ENCODE measurements at places on chromosomes 3 and 15.

DNA sequence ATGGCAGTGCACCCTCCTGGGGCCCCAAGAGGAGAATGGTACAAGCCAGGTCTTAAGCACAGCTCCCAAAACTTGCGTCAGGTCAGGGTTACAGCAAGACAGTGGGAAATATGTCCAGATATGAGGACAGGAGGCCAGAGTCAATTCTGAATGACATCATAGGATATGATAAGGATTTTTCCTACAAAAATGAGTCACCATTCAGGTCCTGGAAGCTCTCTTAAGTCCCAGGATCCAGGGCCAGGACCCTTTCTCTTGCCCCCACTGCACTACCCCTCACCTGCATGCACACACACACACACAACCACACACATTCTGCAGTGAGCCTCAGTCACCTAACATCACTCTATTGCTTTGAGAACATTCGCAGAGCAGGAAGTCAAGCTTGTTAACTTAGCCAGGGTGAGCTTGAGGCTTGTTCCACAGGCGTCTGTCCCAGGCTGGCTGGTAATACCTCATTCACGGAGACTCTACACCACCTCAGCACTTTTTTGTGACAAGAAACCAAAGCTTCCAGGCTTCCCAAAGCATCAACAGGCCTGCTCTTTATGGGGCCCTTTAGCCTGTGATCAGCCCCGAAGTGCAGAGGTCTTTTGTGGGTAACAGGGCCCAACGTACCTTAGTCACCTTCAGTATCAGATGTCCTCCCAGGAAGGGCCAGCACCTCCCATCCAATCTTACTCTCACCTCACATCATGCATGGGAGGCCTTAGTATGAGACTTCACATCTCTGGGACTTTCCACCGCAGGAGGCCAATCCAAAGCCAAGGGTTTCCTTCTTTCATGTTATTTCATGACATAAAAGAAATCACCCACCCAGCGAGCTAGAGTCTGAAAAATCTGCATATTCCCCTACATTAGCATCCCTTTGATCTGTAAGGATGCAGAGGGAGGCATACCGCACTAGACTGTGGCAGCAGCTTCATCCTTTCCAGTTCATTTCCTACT, 74.0 kb upstream of the LIPC start:
- no peak for DNase-seq
- no peak overlapping the region for H3K27ac ChIP-seq
- no peaks in the 10 kb centered on the region for H3K27me3 ChIP-seq
- H3K4me3 ChIP-seq, result no peak overlapping the region

DNA sequence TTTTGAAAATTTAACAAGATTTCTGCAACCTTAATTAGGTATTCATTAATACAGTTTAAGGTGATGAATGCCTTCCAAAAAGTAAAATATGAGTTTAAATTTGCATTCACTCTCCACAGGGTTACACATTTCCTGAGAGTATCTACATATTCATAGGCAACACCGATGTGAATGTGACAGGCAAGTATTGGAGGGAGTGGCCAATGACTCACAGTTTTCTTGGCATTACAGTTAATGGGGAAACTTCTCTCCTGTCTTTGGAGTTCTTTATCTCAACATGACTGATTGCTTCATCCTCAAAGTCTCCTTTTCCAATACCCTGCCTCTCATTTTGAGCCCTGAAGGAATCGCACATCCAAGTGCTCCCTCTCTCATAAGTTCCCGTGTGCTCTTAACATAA, 181.9 kb upstream of the CHL1 start:
- H3K36me3 ChIP-seq, result no peaks in the 10 kb centered on the region
- H3K4me1 ChIP-seq, result no peaks in the 10 kb centered on the region
- no peak overlapping the region for H3K27ac ChIP-seq
- DNase-seq, result no peak

- no peak overlapping the region for H3K4me3 ChIP-seq
- H3K27me3 ChIP-seq, result no peaks in the 10 kb centered on the region
- DNase-seq, result no peak
- no peak overlapping the region for H3K27ac ChIP-seq
- no peaks in the 10 kb centered on the region for H3K36me3 ChIP-seq
Measured at GRCh38 chr15:89071471-89071870, 16.8 kb upstream of the ABHD2 start.

GRCh38 chr15:74864296-74864695, 8.9 kb downstream of the SCAMP2 start:
- no peak overlapping the region for H3K27ac ChIP-seq
- no peak for DNase-seq
- no peak overlapping the region for H3K4me3 ChIP-seq
- H3K27me3 ChIP-seq, result no peaks in the 10 kb centered on the region

DNA sequence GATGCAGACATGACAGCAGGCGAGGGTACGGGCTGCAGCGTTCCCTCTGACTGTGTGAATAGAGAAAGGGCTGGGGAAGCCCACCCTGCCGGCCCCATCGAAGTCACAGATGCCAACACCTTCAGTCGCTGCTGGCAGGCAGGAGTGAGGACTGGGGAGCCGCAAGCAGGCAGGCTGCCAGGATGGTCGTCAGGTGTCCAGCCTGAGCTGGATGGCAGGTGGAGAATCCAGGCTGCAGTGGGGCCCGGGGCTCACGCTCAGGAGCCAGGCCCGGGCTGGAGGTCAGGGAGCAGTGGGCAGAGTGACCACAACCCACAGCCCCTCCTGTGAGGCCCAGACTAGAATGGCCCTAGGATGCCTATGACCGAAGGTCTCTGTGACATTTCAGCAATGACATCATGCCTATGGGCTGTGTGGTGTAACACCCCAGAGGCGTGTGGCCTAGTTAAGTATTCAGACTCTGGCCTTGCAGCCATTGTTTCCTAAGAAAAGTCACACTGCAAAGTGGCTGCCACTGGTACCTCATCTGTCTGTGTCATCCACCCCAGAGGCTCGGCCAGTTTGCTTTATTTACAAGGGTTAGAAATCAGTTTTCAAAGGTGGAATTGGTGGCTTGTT, 15.7 kb downstream of the PRR23E start:
- H3K27ac ChIP-seq, result no peak overlapping the region
- H3K27me3 ChIP-seq, result no peaks in the 10 kb centered on the region
- DNase-seq, result no peak
- no peaks in the 10 kb centered on the region for H3K4me1 ChIP-seq
- H3K36me3 ChIP-seq, result no peaks in the 10 kb centered on the region

Data from upper lobe of right lung (tissue), 1 donor.